AG10803 (cell line): ENCODE measurements at places on chromosomes 16 and 17.

DNA sequence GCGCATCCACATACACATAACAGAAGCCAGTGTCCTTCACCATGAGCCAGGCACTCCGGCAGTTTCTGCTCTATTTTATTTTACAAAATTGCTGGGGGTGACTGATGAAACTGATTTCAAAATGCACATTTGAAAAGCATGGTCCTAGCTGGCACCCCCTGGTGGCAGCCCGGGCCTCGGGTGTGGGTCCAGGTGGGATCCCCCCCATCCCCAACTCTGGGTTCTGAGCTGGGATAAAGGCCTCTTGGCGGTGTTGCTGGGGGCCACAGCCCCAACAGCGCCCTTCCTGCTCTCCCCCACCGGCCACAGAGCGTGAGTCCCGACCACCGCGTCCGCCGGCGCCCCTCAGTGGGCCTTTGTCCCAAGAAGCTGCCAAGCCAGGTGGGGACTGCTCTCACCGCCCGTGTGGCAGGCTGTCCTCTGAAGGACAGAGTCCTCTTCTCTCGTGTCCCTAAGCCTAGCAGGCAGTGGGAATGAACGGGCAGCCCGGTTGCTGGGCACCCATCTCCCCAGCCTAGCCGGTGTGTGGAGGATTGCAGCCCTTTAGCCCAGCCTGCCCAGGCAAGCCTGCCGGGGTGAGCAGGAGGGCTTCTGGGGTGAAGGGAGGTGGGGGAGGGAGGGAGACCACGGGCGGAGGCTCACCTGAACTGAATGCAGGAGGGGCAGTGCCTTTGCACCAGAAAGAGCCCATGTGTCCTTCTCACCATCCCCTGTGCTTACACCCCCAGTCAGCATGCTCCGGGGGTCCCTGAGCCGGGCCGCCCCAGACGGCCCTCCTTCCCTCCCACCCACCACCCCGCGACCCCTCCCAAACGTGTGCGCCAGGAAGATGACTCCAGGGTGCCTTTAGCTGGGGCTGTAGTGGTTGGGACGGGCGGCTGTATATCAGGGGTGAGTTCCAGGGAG, 898 bp downstream of the SNAI3 start:
- DNase-seq: peak; percentile 51

DNA sequence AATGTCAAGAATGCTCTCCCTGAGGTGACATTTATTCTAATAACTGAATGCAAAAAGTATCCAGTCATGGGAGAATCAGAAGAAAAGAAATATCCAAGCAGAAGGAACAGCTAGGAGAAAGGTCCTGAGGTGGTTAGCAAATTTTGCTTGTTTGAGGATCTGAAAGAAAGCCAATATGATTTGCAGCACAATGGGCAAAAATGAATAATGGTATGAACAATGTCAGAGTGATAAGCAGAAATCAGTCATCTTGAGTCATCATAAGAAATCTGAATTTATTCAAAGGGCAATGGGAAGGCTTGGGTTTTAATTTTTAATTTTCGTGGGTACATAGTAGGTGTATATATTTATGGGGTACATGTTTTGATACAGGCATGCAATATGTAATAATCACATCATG, 68.5 kb downstream of the BRIP1 start:
- no peak for DNase-seq

- DNase-seq: peak; percentile 76
These were observed 93.3 kb downstream of the MYO1D start for GRCh38 chr17:32783602-32784001.

- DNase-seq: no peak
These were observed 15.3 kb downstream of the KLHL36 start for GRCh38 chr16:84663433-84664101.

DNA sequence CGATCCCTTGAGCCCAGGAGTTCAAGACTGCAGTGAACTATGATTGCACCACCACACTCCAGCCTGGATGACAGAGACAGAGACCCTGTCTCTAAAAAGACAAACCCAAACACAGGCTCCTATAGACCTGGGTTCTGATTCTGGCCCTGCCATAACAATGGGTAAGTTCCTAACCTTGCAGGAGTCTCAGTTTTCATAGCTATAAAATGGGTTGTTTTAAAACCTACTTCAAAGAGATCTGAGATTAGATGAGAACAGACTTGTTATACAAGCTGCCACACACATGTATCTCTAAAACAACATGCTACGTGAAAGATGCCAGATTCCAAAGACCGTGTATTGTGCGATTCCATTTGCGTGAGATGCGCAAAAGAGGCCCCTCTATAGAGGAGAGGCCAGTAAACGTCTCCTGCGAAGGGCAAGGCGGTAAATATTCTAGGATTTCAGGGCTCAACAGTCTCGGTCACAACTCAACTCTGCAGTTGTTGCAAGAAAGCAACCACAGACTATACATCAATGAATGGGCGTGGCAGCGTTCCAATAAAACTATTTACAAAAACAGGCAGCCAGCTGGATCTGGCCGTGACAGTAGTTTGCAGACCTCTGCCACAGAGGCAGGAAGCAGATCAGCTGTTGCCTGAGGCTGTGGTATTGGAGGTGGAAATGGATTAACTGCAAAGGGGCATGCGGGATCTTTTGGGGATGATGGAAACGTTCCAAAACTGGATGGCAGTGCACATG, 5.9 kb downstream of the CORO7 start:
- peak; percentile 91 for DNase-seq
